ENCODE measurements at places on chromosomes 3 and 15.
A peak's percentile ranks its signal among the peaks of the same experiment; 100 is the strongest.

GRCh38 chr15:47119349-47119748 is 598.0 kb upstream of the SEMA6D start:
- no peak for DNase-seq

- no peak for DNase-seq
These were observed 85.1 kb downstream of the AP4E1 start for GRCh38 chr15:50993598-50993997.

DNA sequence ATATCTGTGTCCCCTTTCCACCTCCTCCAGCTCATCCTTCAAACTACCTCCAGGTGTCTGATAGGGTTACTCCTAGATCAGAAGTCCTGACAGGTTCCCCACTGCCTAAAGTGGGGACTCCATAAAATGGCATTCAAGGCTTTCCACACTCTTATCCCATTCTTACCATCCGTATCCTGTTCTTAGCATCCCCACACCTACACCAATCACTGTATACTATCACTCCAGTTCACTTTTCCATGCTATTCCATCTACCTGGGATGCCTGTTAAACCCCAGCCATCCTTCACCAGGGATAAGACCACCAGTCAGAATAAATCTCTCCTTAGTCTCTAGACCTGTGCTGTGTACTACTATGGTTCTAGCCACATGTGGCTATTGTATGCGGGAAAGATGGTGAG is 19.1 kb downstream of the SSR3 start:
- DNase-seq = no peak

GRCh38 chr15:62988701-62989100 is 53.8 kb upstream of the TPM1 start:
- DNase-seq = no peak

DNA sequence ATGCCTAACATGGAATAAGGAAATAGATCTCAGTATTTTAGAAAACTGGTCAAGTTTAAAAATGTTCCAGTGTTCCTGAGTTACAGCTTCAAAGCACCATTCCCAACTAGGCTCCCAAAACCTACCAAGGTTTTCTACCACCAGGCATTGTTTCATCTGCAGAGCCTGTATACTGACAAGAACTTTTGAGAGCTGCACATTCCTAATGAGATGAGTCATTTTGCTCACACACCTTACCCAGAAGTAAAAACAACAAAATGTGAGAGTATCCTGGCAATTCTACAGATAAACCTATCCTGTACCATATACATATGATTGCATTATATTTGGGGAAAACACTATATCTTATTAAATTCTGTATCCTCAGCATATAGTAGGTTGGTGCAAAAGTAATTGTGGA is 90.7 kb downstream of the ATP8B4 start:
- no peak for DNase-seq

- DNase-seq = no peak
These were observed 383.6 kb upstream of the SEMA6D start for GRCh38 chr15:47333734-47334133.

- no peak for DNase-seq
These were observed 155.3 kb downstream of the SHQ1 start for GRCh38 chr3:72692990-72693389.

DNA sequence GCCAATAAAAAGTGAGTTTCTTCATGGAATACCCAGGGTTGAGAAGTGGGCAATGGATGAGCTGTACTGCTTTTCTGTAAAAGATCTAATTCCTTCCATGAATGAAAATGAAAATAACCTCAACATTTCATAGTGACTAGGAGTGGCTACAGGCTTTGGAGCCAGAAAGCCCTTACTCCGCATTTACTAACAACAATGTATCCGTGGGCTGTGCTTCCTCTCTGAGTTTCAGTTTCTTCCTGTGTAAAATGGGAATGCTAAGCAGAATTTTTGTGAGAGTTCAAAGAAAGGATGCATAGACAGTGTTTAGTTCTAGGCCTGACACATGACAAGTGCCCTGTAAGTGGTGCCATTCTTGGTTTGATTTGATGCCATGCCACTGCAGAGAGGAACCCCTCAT is 47.5 kb upstream of the TM4SF1 start:
- DNase-seq = no peak

DNA sequence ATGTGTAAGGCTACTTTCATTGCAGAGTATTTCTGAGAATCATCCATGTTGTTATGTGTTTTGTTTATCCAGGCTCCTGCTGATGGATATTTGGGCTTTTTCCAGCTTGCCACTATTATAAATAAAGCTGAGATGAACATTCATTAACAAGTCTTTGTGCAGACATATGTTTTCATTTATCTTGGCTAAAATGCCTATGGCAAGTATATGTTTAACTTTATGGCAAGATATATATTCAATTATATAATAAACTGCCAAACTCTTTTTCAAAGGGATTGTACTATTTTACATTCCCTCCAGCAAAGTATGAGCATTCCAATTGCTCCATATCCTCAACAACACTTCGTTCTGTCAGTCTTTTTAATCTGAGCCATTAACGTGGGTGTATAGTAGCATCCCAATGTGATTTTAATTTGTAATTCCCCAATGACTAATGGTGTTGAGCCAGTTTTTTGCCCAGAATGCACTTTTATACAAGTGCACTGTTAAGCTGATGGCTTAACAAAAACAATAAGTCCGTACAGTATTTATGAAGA is 452.4 kb downstream of the SHQ1 start:
- no peak for DNase-seq

GRCh38 chr15:69841113-69841828 is 256.4 kb downstream of the TLE3 start:
- DNase-seq = no peak

GRCh38 chr3:33218446-33219174 is at the start of gene SUSD5:
TSS of gene SUSD5 (minus strand) at chr3:33218810. CDS start at chr3:33218797, 13 bp downstream.
- DNase-seq = no peak

GRCh38 chr3:21174461-21174860 is 576.5 kb downstream of the ZNF385D start:
- DNase-seq = peak; percentile 61
